ENCODE measurements at places on chromosomes 1 and 21.

- DNase-seq: no peak
Measured at GRCh38 chr1:14421977-14422609, 176.4 kb upstream of the KAZN start.

GRCh38 chr1:94562519-94563260, 21.1 kb upstream of the F3 start:
- DNase-seq: no peak

DNA sequence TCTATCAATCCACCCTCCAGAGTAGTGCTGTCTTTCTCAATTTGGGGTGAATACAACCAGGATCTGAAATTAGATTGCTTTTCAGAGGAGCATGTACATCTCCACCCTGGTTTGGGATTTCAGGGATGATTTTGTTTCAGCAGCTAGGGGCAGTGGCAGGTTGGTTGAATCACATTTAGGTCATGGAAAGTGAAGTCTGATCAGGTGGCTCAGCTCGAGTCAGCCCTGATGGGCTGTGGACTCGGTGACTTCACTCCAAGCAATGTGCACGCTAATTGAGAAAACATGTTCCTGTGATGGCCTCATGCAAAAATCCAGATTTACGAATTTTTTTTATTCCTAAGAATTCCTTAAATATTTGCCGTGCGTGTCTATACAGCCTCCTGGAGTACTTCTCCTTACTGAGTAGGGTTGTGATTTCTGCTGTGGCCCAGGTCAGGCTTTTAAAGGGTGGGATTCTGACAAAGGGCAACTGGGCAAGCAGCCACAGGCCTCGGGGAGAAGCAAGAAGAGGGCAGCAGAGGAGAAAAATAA, 7.5 kb downstream of the NGF start:
- DNase-seq: no peak

- DNase-seq: no peak
Measured at GRCh38 chr1:205975387-205975998, 27.7 kb downstream of the RAB7B start.

GRCh38 chr1:213996320-213997037, 8.7 kb downstream of the PROX1 start:
- no peak for DNase-seq

DNA sequence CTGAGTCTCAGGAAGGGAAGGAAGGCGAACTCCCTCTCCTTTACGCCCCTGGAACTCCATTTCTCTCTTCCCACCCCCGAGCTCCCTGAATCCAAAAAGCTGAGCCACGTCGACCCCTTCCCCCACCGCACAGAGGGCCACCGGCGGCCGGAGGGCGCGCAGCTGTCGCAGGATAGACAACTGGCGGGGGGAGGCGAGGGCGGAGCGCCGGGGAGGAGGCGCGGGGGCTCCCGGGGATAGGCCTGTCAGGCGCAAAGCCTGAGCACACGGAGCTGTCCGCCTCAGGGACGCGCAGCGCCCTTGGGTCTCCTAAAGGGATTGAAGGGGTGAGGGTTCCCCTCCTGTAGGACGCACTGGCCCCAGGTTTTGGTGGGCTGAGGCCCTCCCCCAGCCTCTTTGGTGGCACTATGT, 752 bp upstream of the ACTA1 start:
- no peak for DNase-seq

GRCh38 chr1:43232074-43232473, 37.7 kb upstream of the TMEM125 start:
- no peak for DNase-seq

DNA sequence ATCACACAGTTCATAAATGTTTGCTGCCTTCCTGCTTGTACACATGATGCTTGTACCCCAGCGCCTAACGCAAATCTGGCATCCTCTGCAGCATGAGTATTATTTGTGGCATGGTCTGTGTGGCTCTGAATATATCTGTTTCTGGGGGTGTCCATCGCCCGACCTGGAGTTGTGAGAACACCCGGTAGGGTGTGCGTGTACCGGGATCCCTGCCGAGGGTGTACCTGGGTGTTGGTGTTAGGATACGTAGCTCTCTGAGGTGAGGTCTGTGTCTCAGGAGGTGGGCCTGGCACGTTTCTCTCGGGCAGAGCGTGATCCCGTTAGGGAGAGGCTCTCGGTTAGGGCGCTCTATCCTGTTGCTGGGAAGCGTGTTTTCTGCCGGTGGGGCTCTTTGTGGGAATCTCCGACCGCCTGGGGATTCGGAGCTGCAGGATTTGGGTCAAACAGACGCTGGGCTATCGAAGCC, 10.4 kb upstream of the CDC20 start:
- no peak for DNase-seq

DNA sequence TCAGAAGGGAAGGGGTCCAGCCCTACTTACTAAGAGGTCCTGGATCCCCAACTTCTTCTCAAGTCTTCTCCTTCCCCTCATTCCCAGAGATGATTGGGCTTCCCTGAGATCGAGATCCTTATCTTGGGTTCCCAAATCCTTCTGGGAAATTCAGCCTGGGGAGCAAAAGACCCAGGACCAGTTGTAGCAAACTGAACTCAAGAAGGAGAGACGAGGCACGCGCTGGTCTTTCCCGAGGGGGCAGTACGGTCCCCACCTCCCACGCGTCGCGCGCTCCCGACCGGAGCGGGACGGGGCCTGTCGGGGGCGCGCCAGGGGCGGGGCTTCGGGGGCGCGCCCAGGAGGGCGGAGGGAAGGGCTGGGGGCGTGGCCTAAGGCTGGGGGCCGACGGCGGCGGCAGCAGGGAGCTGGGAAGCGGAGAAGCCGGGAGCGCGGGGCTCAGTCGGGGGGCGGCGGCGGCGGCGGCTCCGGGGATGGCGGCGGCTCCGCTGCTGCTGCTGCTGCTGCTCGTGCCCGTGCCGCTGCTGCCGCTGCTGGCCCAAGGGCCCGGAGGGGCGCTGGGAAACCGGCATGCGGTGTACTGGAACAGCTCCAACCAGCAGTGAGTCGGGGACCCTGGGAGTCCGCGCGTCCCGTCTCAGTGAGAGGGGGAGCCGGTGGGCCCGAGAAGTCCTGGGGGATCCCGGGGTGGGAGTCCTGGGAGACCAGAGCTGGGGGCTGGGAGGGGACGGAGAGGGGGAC, at the start of gene EFNA3:
TSS of gene EFNA3 (plus strand) at position 369 of the 741 bp plus-strand sequence. CDS start at position 474, 105 bp downstream.
- no peak for DNase-seq

- DNase-seq: no peak
Measured at GRCh38 chr1:20376171-20376570, 85.5 kb downstream of the VWA5B1 start.

Data from stimulated activated CD4-positive, alpha-beta T cell treated with anti-CD3 and anti-CD28 coated beads, Interleukin-1b, Interleukin-23, amount 100 ng/mL, for 24 hours (primary cell).